ENCODE measurements at places on chromosomes 2 and 18.
A peak's percentile ranks its signal among the peaks of the same experiment; 100 is the strongest.

DNA sequence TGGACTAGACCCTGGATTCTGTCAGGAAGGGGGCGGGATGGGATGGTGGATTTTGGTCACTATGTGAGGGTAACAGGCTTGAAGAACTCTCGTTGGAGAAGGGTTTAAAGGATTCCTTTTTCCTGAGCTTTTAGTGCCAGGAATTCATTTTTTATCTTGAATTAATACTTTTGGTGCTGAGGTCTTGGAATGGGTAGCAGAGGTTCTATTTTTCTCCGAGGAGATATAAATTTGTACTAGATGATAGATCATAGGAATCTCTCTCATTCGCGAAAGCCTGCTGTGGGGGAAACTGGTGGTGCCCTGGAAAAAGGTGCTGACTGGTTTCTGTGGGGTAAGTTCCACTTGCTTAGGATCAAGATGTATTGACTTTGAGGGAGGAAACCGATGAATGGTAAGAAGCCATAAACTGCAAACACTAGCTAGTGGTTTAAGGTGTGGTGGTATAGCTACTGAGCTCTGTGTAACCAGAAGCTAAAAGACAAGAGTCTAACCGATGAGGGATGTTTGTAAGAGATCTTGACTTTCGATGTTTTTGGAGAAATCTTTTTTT lies 706 bp downstream of the AGPS start:
- DNase-seq: no peak

- no peak for DNase-seq
Observed at GRCh38 chr2:115122701-115123100, 680.3 kb downstream of the DPP10 start.

- no peak for DNase-seq
Observed at GRCh38 chr18:997499-997898, 92.8 kb downstream of the ADCYAP1 start.

DNA sequence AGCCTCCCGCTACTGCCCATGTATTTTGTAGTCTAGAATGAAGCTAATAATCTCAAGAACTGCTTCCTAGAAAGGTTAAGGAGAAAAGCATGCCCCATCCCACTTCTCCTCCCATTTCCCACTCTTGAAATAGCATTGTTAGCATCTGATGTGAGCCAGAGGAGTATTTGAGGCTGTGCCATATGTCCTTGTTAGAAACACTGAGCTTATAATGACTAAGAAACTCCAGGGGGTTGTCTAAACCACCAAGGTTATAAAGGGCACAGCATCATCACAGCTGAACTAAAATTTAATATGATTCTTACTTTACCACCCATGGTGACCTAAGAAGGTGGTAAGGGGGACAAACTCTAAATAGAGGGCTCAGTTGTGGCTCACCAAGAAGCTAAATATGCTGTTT lies 16.6 kb downstream of the TSPYL6 start:
- peak; percentile 95 for DNase-seq

Measured in fibroblast of skin of back (primary cell).